Activated T-cell treated with anti-CD3 and anti-CD28 coated beads for 1 hour (primary cell): ENCODE measurements at places on chromosomes 3 and 15.

DNA sequence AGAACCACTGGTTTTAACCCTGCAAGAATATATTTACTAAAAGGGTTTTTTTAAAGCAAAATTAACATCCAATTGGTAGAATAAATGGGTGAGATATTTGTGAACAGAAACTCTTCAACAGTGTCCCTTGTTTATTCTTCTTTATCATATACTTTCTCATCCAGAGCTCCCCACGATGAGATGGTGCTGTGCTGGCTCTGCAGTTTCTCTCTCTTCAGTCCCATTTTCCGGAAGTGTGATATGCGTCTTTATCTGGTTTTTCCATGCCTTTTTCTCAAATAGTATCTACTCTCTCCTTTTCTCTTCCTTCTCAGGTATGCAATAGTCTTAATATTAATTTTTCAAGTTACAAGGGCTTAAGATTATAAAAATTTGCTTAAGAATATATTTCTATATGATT lies 1.5 kb downstream of the EAF2 start:
- DNase-seq = no peak

GRCh38 chr3:73530022-73530396 lies 94.7 kb downstream of the PDZRN3 start:
- DNase-seq = no peak

DNA sequence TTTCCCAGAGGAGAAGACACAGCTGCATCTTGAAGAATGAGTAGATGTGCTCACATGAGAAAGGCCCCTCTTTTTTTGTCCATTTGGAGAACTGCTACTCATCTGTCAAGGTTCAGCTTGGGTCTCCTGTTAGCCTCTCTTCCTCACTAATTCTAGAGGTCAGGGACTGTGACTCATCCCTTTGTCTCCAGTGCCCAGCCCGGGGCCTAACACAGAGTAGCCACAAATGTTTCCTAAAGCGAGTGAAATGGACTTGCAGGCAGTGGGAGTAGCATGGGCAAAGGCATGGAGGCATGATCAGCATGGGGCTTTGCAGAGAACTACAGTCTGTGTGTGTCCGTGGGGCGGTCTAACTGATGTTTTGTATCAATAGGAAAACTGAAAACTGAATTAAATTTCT lies 33.9 kb upstream of the MRPS22 start:
- no peak for DNase-seq

GRCh38 chr15:68935400-68935937 lies 5.1 kb downstream of the SPESP1 start:
- no peak for DNase-seq

DNA sequence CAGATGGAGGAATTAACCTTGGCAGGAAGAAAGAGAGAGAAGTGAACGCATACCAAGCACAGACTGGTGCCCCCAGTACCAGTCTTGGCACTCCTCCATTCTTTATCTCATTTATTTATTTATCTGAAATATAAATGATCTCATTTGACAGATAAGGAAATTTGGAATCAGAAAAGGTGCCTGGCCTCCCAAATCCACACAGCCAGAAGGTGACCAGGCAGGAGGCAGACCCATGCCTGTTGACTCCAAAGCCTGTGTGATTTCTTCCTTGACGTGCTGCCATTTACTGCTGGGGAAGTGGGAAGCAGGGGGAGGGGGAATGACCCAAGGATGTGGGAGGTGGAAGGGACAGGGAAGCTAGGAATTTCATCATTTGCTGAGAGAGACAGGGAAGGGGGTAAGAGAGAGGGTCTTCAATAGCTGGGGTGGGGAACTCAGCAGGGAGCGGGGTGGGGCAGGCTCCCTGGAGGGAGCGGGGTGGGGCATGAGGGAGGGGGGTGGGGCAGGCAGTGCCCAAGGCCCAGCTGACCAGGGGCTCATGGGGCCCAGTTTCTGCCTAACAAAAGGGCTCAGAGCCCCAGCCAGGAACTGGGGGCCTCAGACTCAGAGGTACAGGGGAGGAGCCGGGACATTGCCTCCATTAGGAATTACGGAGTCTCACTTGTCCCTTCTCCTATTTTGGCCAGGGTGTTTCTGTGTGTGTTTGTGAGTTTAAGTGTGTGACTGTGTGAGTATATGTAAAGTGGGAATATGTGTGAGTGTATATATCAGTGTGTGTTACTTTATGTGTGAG lies 63.0 kb downstream of the MINAR1 start:
- no peak for DNase-seq

GRCh38 chr15:44068347-44068746 lies 126.7 kb downstream of the FRMD5 start:
- no peak for DNase-seq

- DNase-seq = no peak
Measured at GRCh38 chr3:195062866-195063540, 208.0 kb downstream of the XXYLT1 start.

DNA sequence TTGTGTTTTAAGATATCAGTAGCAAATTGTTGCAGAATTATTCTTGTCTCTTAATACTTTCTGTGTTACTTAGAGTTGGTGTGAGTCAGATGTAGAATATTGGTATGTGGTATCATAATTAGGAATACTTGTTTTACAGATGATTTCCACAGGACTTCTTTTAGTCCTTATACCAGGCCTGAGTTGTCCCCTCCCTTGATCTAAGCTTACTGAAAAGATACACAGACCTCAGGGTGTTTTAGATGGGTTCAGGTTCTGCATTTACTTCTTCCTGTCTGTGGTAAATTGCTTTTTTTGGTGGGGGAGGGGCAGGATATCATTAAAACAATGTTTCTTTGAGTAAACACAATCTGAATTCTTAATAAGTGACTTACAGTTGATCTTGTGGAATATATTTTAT lies 14.2 kb downstream of the DZIP3 start:
- no peak for DNase-seq

- DNase-seq = no peak
Measured at GRCh38 chr3:11145888-11146287, 8.4 kb upstream of the HRH1 start.

DNA sequence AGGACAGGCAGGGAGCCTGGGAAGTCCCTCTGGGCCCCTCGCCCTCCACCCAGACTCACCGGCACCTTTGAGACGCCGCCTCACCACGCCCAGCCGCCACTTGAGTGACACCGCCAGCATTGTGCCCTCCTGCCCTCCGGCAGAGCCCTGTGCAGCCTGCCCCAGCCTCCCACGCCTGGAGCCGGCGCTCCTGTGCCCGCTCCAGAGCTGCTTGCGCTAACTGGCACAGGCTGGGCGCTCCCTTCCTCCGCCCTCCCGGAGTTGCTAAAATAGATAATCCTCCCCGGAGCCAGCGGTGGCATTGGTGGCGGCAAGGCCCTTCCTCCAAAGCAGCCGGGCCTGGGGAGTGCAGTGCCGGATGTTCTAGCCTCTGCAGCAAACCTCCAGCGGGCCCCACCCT lies 15.7 kb upstream of the GRIP2 start:
- DNase-seq = no peak

DNA sequence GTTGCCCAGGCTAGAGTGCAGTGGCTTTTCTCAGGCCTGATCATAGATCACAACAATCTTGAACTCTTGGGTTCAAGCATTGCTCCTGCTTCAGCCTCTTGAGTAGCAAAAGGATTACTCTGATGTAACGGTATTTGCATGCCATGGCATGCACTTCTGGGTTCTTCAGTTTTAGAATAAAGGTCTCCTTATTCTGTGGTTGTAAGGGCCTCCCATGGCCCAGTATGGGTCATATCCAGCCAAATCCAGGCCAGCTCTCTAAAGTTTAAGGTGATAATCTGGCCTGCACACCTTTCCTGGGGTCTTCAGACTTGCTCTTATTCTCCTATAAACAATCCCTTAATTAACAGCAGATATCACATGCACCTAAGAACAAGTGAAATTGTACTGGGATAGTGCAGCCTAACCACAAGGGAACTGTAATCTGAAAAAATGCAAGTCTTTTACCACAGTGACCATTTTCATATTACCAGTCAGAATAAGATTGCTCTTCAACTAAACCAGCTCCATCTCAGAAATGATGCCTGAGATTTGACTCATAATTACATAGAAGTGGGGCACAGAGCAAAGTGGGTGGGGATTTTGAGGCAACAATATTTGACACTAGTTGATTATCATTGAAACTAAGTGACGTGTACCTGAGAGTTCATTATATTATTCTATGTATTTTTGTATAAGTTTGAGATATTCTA lies 25.4 kb downstream of the COMMD2 start:
- no peak for DNase-seq

DNA sequence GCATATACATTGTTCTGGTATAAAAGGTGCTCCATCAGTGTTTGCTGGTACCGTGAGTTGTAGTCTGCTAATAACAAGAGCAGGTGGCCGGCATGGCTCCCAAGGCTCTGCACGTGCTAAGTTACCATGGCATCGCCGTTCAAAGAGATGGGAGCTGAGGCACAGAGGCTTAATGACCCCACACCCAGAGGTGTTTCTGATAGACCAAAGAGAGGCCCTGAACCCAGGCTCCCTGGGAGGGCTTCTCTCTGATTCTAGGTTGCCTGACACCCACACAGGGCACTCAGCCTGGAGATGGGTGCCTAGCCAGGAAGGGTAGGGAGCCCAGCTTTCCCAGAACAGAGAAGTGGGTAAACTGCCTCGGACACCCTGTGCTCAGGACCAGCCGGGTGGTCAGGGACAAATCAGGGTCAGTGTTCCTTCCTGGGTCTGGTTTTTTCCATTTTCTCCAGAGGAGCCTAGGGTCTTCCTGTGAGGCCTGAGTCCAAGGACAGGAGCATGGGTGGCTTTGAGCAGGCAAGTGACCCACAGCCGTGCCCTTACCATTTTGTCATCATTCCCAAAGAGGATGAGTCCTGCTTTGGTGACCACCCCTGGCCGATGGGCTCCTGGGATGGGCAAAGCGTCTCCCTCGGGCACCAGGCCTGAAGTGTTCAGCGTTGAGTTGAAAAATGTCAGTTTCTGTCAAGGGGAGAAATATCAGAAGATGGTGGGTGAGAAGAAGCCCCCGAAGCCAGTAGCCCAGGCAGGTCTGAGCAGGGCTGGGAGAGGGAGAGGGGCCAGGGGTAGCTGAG lies 27.3 kb downstream of the ALDH1L1 start:
- no peak for DNase-seq

DNA sequence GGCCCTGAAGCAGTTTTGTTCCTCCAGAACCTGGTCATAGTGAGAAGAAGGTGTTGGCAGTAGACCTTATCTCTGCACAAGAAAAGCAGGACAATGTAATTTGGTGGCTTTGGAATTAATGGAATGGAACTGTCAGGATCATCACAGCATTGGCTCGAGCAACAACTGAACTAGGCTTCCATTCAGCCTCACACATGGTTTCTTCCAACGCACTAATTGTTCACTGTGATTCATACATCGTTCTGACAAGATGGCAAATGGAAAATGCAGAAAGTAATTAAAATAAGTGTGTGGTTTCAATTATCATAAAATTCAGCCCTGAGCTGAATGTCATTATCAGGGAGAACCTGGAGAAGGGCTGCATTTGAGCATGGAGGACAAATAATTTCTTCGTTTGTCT lies 80.6 kb downstream of the MFSD1 start:
- DNase-seq = no peak

- no peak for DNase-seq
Measured at GRCh38 chr3:139653582-139653981, 24.2 kb downstream of the NMNAT3 start.

DNA sequence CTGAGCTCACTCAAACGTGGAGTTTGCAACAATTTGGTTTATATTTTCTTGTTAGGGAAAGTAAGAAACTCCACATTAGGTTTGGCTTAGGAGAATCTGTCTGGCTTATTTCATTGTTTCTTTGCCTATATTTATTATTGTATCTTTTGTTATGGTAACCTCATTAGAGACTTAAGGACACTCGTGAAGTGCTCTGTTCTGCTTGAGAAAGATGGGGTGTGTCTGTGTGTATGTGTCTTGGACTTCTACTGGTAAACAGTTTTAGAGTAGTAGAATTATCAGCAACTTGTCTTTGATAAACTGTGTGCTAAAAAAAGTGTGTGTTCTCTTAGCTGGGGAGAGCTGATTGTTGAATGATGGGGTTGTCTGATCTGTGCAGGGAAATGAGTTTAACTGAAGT lies 306.5 kb downstream of the RBMS3 start:
- DNase-seq = no peak

- DNase-seq = no peak
Measured at GRCh38 chr15:97146929-97147870, 813.3 kb upstream of the ARRDC4 start.

GRCh38 chr3:60215946-60216345 lies 1035.3 kb downstream of the FHIT start:
- no peak for DNase-seq

DNA sequence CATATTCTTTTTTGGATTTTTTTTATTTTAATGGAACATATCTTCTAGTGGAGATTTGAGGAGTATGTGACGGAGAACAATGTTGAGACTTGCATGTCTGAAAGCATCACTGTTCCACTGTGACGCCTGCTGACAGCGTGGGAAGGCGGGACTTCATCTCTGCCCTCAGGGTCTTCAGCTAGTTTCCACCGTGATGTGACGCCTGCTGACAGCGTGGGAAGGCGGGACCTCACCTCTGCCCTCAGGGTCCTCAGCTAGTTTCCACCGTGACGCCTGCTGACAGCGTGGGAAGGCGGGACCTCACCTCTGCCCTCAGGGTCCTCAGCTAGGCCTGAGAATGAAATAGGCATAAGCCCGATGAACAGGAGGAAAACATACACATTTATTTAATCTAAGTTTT lies 70.7 kb downstream of the LMLN start:
- no peak for DNase-seq

DNA sequence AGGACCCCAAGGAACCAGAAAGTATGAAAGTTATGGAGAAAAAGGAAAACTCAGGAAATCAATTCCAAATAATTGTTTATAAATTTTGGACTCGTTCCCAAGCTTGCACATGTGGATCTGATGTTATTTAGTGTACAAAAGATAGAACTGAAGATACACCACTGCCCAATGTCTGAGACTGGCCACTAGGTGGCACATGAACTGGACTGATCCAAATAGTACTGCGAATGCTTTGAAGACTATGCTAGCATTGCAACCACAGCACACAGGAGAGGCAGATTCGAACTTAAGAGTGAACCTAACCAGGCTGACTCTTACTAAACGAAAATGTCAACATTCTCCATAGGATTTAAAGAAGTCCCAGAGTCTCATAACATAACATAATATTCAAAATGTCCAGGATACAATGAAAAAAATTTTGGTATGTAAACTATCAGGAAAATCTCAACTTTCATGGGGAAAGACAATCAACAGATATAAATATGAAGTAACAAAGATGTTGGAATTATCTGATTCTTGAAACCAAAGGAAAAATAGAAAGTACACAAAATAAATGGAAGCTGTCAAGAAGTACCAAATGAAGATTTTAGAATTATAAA lies 596.7 kb downstream of the FGF12 start:
- DNase-seq = no peak

DNA sequence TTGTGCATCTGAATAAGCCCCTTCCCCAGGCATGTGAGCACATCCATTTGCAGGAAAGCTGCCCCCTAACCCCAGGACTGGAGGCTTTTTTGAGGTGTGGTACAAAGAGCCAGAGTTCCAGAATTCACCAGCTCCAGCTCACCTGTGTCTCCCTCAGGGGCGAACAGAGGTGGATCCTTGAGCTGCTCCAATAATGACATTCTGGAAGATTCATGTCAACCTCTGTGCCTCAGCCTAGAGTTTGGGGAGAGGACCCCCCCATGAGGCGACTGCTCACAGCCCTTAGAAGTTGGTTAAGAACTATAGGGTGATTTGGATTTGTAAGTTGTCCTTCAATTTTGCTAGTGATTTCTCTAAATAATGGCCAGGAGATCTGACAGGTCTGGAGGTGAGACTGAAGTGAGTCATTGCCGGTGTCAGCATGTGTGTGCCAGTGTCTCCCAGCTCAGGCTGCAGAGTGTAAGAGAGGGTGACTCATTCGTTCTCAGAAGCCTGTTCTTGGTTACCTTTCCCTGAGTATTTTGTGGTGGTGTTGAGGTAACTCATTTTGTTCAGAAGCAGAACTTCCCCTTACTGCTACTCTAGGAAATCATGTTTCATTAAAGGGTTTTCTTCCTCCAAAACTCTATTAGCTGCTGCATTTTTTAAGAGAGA lies 136.9 kb upstream of the TOPAZ1 start:
- no peak for DNase-seq
